Posterior vena cava (tissue), 2 donors: ENCODE measurements at places on chromosomes 7 and 10. TPM values are rescaled to one million over a fixed set of nuclear protein-coding genes. Genes with fewer than 3 reads are reported as not detected.

DNA sequence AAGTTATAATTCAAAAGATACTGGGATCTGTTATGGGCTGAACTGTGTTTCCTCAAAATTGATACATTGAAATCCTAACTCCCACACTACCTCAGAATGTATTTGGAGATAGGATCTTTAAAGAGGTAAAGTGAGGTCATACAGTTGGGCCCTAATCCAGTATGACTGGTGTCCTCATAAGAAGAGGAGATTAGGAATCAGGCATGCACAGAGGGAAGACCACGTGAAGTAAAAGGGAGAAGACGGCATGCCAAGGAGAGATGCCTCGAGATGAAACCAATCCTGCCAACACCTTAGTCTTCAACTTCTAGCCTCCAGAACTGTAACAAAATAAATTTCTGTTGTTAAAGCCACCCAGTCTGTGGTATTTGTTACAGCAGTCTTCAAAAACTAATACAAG, 5.9 kb upstream of the CFAP69 start:
- no peak for DNase-seq

- no peak for DNase-seq
Observed at GRCh38 chr7:12458520-12459131, 55.0 kb upstream of the VWDE start.

GRCh38 chr7:100482728-100483089, 1.0 kb upstream of the NYAP1 start:
- no peak for DNase-seq

GRCh38 chr7:126755381-126755780, 497.4 kb downstream of the GRM8 start:
- no peak for DNase-seq

DNA sequence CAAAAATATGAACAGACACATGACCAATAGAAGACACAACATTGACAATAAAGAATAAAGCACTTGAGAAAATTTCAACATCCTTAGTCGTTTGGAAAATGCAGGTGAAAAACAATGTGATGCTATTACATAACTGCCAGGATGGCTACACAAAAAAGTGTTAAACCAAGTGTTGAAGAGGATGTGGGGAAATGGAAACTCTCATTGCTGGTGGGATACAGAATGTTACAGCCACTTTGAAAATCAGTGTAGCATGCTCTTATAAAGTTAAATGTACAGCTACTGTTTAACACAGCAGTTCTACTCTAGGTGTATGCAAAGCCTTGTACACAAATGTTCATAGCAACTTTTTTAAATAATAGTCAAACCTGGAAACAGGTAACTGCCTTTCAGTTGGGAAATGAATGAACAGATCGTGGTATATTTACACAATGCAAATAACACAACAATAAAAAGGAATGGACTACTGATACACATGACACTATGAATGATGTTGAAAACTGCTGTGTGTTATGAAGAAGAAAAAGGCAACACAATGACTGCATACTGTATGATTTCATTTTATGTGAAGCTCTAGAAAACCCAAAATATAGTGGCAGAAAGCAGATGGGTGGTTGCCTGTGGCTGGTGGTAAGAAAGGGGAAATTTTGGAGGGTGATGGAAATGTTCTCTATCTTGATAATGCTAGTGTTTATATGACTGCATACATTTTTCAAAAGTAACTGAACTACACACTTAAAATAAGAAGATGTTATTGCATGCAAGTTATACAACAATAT, 102.2 kb upstream of the VIPR2 start:
- no peak for DNase-seq

DNA sequence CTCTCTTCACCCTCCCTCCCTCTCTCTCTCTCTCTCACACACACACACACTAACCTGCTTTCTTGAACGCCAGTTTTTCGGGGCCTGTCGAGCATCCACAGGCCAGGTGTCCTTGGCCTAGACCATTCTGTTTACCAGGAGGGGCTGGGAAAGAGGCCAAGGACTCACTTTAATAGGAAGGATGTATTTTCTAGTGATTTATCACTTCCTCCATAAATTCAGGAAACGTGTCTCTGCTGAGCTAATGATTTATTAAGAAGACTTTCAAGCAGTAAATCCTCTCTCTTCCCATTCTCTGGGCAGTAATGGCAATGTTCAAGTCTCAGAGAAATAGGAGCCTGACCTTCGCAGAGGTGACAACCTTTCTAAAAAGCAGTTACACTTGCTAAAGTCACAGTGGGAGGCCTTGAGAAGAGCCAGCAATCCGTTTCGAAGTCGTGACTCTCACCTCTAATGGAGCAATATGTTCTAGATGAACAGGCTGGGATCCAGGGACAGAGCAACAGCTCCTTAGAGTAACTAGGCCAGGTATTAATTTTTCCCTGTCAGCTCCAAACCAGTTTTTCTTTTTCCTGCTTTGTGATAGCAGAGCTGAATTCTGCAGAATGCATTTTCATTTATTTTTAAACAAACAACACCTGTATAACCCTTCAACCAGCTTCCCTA, 1357.5 kb upstream of the SORCS1 start:
- DNase-seq = no peak

- DNase-seq = no peak
Observed at GRCh38 chr10:29559996-29560395, 74.8 kb downstream of the SVIL start.

DNA sequence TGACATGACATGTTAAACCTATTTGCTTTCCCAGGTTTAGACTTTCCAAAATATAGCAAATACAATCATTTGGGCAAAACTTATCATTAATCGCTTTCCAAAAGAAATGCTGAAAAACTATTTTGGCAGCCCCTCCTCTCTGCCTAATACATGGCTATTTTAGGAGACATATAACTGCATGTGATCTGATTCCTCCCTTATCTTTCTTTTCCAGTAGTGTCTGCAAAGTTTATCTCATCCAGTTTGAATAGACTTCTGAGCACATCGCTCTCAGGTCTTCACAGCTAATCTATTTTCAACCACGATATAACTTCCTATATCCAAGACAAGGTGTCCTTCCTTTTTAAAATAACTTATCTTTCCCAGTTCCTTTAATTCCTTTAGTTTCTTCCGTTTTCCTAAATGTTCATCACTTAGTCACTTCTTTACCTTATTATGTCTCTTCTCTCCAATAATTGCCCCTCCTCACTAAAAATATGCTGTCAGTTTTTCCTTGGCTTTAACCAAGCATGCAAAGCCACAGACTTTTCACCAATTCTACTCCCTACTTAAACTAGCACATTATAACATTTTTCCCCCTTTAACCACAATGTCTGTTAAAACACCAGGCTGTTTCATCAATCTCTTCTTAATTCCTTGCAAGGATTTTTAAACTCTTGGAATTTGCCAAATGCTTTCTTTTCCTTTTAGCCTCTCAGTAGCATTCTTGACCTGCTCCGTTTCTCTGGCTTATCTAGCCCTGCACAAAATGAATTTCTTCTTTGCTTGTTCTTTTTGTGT, 24.4 kb downstream of the GNG11 start:
- no peak for DNase-seq

GRCh38 chr7:47327346-47327697, 254.6 kb downstream of the TNS3 start:
- DNase-seq = no peak

- DNase-seq = no peak
Observed at GRCh38 chr10:43774234-43774769, 125.6 kb upstream of the ZNF32 start.

- no peak for DNase-seq
Observed at GRCh38 chr10:102801978-102802377, 35.2 kb downstream of the CYP17A1 start.

DNA sequence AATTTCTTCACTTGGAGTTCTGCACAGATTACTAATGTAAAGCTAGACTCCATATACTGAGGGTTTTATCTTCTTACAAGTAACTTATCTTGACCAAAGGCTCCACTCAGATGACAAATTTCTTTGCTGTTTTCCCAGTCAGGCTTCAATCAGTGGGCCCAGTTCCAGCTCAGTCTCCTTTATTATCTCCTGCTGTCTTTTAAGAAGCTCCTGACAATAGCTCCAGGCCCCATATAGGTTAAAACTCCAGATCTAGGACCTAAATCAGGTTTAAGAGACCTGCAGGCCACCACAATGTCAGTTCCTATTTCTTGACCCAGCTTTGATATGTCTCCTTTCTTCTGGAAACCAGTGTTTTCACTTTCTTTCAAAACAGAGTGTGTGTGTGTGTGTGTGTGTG, 165.2 kb downstream of the RELN start:
- DNase-seq = no peak

DNA sequence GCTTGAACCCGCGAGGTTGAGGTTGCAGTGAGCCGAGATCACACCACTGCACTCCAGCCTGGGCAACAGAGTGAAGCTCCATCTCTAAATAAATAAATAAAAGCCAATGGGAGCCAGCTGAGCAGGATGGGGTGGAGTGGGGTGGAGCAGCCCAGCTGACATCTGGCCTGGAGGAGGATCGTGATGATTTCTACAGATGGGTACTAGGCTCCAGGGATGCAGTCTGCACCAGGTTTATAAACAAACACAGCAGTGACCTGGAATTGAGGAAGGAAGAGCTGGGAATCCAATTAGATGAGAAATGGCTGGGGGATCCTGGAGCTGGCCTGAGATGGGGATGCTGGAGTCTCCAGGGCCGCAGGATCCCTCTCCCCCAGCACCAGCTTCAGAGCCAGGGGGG, 7.3 kb upstream of the GRIFIN start:
- DNase-seq = no peak

GRCh38 chr10:12465385-12466136, 116.2 kb downstream of the CAMK1D start:
- DNase-seq = no peak

DNA sequence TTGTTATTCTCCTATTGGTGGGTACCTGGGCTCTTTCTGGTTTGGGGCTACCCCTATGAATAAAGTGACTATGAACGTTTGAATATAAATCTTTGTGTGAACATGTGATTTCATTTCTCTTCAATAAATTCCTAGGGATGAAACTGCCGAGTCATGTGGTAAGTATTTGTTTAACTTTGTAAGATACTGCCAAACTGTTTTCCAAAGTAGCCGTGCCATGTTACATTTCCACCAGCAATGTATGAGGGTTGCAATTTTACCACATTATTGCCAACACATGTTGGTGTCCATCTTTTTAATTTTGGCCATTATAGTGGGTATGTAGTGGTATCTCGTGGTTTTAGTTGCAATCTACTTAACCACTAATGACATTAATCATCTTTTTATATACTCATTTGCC, 94.7 kb downstream of the ZNRF2 start:
- no peak for DNase-seq

DNA sequence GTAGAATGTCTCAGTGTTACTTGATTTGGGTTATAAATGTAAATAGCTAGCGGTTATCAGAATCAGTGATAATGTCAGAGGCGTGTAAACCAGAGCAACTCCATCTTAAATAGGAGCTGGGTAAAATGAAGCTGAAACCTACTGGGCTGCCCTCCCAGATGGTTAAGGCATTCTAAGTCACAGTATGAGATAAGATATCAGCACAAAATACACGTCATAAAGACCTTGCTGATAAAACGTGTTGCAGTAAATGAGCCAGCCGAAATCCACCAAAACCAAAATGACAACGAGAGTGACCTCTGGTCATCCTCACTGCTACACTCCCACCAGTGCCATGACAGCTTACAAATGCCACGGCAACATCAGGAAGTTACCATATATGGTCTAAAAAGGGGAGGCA, 172.3 kb downstream of the CHRM2 start:
- DNase-seq = no peak

- DNase-seq = peak; percentile 83
Observed at GRCh38 chr7:28748933-28749584, 209.1 kb downstream of the TRIL start.

GRCh38 chr7:74449809-74450397, 3.8 kb upstream of the GTF2IRD1 start:
- no peak for DNase-seq

DNA sequence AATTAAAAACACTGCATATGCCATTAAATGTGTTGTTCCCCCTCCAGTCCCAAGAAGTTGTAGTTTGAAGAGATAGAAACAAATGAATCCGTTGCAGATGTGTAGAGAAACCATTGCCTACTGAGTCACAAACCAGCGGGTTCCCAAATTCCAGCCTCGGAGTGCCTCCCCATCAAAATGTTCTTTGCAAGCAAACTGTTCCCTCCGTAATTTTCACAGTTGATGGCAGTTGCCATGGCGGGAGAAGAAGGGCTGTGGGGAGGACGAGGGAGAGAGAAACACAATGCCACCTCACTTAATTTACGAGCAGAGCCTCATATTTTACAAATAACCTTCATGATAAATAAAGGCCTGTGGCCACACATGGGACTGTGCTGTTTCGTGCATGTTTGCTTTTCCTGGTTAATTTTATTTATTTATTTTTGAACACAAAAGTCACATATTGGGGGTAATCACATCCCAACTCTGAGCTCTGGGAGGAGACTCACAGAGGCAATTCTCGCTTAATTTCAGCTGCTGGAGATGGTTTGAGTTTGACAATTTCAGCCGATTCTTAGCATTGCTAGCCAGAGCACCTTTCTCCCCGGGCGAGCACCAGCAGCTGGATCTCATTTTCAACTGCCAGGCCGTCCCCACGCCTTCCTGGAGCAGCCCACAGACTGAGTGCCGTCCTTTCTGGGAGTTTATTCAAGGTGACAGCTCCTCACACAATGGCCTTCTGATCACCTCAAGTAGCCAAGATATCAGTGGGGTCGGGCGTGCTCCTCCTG, 1084.2 kb downstream of the KCNMA1 start:
- no peak for DNase-seq

DNA sequence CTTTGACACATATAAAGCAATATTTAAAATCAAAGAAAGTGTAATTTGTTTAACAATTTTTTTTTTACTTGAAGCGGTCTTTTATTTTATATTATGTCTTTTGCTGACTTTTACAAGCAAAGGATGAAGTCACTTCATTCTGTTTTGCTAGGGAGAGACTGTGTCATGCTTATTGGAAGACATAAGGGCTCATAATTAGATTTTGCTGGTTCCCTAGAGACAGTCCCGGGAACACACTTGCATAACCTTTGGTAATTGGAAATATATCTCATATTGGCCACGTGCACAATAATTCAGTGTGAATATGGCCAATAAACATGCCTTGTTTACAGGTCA, 448 bp upstream of the NET1 start:
- no peak for DNase-seq

DNA sequence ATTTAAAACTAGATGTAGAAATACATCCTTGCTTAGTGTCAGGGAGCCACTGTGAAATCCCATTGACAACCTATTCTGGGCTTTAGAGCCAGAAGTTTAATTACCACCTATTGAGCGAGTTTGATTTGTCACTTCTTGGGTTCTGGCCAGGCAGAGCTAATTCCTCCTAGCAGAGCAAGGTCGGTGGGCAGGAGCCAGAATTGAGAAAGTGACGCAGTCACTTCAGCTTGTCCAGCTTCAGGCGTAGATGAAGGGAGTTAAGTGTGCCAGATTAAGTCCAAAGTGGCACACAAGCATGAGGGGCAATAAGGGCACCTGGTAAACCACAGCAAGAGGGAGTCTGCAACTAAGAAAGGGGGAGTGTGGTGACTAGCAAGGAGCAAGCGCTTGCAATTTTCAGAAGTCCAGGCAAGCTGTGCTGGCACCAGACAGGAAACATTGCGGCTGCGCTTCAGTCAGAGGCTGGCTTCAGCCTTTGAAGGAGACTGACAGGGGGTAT, 119.4 kb downstream of the ST7 start:
- DNase-seq = no peak

GRCh38 chr7:74202841-74203556, 6.8 kb upstream of the LAT2 start:
- DNase-seq = peak; percentile 49

GRCh38 chr7:29851487-29851886, 45.2 kb downstream of the WIPF3 start:
- no peak for DNase-seq

GRCh38 chr10:62426086-62426485, 51.9 kb downstream of the ZNF365 start:
- no peak for DNase-seq

Gene SPDYE9
- total RNA-seq = not detected

Gene SLC26A3
- total RNA-seq = not detected

Gene CFTR
- not detected for total RNA-seq

Gene PNPLA8
- total RNA-seq = 39.6 TPM

Gene UCN3
- not detected for total RNA-seq
